Esophagus muscularis mucosa (tissue), 4 donors: ENCODE measurements at places on chromosomes 2 and 18. TPM values are rescaled to one million over a fixed set of nuclear protein-coding genes. Genes with fewer than 3 reads are reported as not detected.

Gene C1QL2
- total RNA-seq = not detected

Gene CCBE1
- 2.9 TPM for total RNA-seq

Gene PPP3R1
- 28.0 TPM for total RNA-seq

Gene DSG4
- not detected for total RNA-seq

Gene IHH
- not detected for total RNA-seq

Gene SOS1
- total RNA-seq = 48.6 TPM

Gene CRYGC
- not detected for total RNA-seq

Gene POTEJ
- total RNA-seq = not detected

Gene DYNAP
- not detected for total RNA-seq

Gene SNRPD1
- 8.8 TPM for total RNA-seq

Gene ALPG
- total RNA-seq = not detected

- no peak overlapping the region for H3K27ac ChIP-seq
- H3K36me3 ChIP-seq = no peaks in the 10 kb centered on the region
- H3K4me1 ChIP-seq = peaks cover 4% of the 10 kb centered on the region
- H3K27me3 ChIP-seq = no peaks in the 10 kb centered on the region
- no peak for DNase-seq
These were observed 6.5 kb downstream of the SLC66A3 start for GRCh38 chr2:11161747-11162146.

DNA sequence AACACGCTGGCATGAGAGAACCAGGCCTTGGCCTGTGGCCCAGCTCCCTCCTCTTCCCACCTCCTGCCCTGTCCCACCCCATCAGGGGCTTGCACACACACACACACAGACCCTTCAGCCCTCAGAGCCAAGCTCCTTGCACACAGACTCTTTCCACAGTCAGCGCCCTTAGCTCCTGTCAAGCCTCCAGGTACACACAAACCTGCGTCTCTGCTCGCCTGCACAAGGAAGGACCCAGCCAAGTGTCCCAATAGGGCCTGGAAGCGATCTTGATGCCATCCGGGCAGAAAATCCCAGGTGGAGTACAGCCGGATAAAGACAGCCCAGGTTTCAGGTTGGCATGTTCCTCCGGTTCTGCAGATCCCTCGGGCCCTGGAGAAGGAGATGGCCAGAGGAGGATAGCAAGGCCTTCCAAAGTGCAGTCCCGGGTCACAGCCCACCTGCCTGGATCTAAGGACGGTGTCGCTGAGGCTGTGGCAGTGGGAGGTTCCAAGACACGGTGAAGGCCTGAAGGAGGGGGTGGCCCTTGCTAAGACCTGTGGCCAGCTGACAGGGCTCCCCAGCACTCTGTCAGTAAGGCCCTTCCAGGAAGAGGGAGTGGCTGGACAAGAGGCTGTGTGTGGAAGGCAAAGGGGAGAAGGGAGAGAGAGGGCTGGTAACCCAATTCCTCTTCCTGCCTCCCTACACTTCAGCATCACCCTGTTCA lies 18.5 kb upstream of the STEAP3 start:
- no peak for DNase-seq
- H3K4me3 ChIP-seq = no peak overlapping the region
- H3K27ac ChIP-seq = no peak overlapping the region
- H3K36me3 ChIP-seq = no peaks in the 10 kb centered on the region
- H3K4me1 ChIP-seq = no peaks in the 10 kb centered on the region

GRCh38 chr2:51918113-51918512 lies 886.2 kb upstream of the NRXN1 start:
- no peaks in the 10 kb centered on the region for H3K4me1 ChIP-seq
- no peak for DNase-seq
- H3K27ac ChIP-seq = no peak overlapping the region
- H3K4me3 ChIP-seq = no peak overlapping the region
- H3K36me3 ChIP-seq = no peaks in the 10 kb centered on the region

DNA sequence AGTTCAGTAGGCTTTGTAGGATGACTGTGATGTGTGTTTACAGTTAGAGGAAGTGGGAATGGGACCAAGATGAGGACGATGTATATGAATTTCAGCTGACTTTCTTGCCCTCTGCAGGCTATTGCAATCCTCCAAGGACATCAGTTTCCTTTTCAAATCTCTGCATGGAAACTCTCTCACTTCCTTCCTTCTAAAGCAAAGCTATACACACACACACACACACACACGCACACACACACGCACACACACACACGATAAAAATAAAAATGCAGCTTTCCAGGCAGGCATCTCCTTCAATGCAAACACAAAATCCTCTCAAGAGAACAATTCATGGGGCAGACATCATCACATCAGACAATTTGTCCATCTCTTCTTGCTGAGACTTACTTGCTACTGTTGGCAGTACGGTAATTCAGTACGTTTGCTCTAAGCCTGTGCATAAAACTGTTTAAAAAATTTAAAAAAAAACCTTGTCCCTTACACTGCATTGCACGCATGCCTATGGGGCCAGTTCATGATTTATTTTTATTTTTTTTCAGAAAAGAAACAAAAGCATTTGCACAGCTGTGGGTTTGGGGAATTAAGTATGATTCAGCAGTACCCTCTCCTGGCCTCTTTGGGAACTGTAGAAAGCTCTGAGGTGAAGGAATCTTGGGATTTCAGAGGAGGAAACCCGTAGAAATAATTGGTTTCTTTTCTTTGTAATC lies 27.1 kb upstream of the ICOS start:
- DNase-seq = no peak
- H3K4me3 ChIP-seq = peak overlapping the region; percentile 26
- H3K36me3 ChIP-seq = no peaks in the 10 kb centered on the region
- H3K27me3 ChIP-seq = no peaks in the 10 kb centered on the region

DNA sequence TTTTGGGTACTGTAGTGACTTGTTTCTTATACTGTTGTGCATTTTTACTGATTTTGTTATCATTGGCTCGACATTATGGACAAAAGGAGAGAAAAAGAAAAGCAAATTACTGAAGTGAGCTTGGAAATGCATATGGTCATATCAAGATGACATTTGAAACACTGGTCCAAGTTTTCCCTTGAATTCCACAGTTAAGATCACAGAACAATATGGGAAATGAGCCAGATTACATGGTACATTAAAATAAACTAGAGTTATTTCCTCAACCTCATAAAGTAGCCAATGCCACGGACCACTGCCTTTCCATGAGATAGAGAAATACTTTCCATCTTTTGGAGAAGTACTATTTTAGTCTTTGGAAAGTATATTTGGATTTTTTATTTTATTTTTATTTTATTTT lies 62.0 kb upstream of the SGPP2 start:
- no peak overlapping the region for H3K27ac ChIP-seq
- H3K4me3 ChIP-seq = no peak overlapping the region
- no peak for DNase-seq
- no peaks in the 10 kb centered on the region for H3K4me1 ChIP-seq
- H3K27me3 ChIP-seq = no peaks in the 10 kb centered on the region
- H3K36me3 ChIP-seq = no peaks in the 10 kb centered on the region

GRCh38 chr2:205769879-205770278 lies 87.6 kb downstream of the NRP2 start:
- peaks cover 20% of the 10 kb centered on the region for H3K36me3 ChIP-seq
- H3K4me3 ChIP-seq = no peak overlapping the region

- H3K4me3 ChIP-seq = no peak overlapping the region
- no peak overlapping the region for H3K27ac ChIP-seq
- peak; percentile 75 for DNase-seq
- H3K27me3 ChIP-seq = no peaks in the 10 kb centered on the region
These were observed 223.2 kb upstream of the COPS8 start for GRCh38 chr2:236862526-236862925.

DNA sequence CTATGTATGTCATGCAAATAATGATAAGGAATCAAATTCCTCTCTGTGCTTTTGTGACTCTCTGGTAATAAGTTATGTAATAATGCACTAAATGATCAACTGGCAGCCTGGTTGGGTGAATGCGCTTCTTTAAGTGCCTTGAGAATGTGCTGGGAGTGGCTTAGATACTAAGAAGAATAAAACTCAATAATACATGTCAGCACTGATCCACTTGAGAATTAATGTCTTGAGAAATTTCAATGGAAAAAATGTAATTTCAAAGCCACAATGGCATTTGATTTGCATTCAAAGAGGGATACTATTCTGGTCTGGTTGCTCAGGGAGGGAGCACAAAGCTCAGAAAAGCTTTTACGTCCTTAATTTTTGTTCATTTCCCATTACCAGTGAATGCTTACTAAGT lies 137.7 kb upstream of the MMADHC start:
- H3K27me3 ChIP-seq = no peaks in the 10 kb centered on the region
- H3K27ac ChIP-seq = no peak overlapping the region
- peaks cover 9% of the 10 kb centered on the region for H3K4me1 ChIP-seq

GRCh38 chr2:17979707-17980106 lies 101.2 kb downstream of the KCNS3 start:
- no peak overlapping the region for H3K4me3 ChIP-seq
- no peaks in the 10 kb centered on the region for H3K27me3 ChIP-seq

- H3K27ac ChIP-seq = no peak overlapping the region
- H3K27me3 ChIP-seq = no peaks in the 10 kb centered on the region
- H3K4me3 ChIP-seq = no peak overlapping the region
- DNase-seq = no peak
These were observed 31.9 kb downstream of the DAW1 start for GRCh38 chr2:227903381-227903780.

GRCh38 chr2:176471949-176472348 lies 202.7 kb downstream of the MTX2 start:
- DNase-seq = no peak
- no peak overlapping the region for H3K27ac ChIP-seq
- H3K4me1 ChIP-seq = peaks cover 5% of the 10 kb centered on the region
- no peak overlapping the region for H3K4me3 ChIP-seq
- H3K27me3 ChIP-seq = no peaks in the 10 kb centered on the region

DNA sequence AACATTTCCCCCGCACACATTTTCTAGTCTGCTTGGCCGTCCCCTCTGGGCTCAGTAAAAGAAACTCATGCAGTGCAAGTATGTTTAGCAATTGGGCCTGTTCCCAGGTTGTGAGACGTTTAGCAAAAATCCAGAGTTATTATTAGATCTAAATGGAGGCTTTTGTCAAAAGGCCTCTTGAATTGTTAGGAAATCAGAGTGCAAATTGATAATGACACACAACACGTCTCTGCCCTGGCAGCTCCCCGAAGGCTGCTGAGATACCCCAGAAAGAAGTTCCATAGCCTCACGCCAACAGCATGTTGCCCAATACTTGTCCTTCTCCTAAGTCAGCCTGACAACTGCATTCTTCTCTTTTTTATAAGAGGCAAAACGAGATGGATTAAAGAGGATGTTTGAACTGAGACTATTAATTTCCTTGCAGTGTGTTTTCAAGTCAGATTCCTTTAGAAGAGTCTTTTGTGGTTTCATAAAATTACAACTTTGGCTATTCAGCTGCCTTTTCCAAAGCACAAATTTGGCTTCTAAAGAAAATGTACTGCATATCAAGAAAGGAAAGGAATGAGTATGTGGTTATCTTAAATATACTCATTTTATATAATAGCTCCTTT lies 202.2 kb downstream of the TRIB2 start:
- no peaks in the 10 kb centered on the region for H3K36me3 ChIP-seq

DNA sequence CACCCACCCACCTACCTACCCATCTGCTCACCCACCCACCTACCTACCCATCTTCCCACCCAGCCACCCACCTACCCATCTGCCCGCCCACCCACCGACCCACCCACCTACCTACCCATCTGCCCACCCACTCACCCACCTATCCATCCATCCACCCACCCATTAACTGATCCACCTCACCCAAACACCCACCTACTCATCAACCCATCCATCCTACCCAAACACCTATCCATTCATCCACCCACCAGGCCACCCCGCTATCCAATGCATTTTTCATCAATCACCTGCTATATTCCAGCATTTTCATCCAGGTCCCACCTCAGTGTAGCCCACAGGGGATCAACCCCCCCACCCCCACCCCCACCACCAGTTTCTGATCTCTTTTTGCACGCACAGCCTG lies 121.8 kb downstream of the GLI2 start:
- H3K27me3 ChIP-seq = no peaks in the 10 kb centered on the region
- no peak for DNase-seq
- peaks cover 18% of the 10 kb centered on the region for H3K4me1 ChIP-seq
- no peaks in the 10 kb centered on the region for H3K36me3 ChIP-seq
- no peak overlapping the region for H3K4me3 ChIP-seq

GRCh38 chr2:120094795-120095194 lies 81.9 kb downstream of the EPB41L5 start:
- no peaks in the 10 kb centered on the region for H3K4me1 ChIP-seq
- DNase-seq = no peak
- H3K27me3 ChIP-seq = no peaks in the 10 kb centered on the region
- H3K27ac ChIP-seq = no peak overlapping the region
- H3K4me3 ChIP-seq = no peak overlapping the region

GRCh38 chr2:167289651-167290410 lies 401.6 kb downstream of the XIRP2 start:
- H3K4me3 ChIP-seq = no peak overlapping the region
- H3K4me1 ChIP-seq = peaks cover 19% of the 10 kb centered on the region
- peaks cover 31% of the 10 kb centered on the region for H3K27me3 ChIP-seq
- H3K27ac ChIP-seq = no peak overlapping the region
- H3K36me3 ChIP-seq = no peaks in the 10 kb centered on the region
- no peak for DNase-seq

DNA sequence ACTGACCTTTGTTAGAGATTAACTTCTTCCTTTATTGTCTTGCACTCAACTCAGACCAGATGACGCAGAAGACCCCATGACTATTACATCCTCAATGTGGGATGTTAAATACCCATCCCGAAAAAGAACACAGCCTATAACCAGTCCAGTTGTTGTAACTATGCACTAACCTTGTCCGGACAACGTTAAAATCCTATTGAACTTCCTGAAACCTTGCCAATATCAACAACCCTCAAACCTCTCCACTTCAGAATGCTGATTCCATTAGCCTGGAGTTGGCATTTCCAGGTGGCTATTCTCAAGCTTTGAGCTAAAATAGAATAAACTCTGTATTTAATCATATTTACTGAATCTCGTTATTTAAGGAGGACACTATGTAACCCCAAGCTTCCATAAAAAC lies 13.6 kb downstream of the NMS start:
- no peaks in the 10 kb centered on the region for H3K27me3 ChIP-seq
- no peaks in the 10 kb centered on the region for H3K36me3 ChIP-seq
- H3K27ac ChIP-seq = no peak overlapping the region
- H3K4me3 ChIP-seq = no peak overlapping the region
- no peak for DNase-seq
- H3K4me1 ChIP-seq = no peaks in the 10 kb centered on the region

DNA sequence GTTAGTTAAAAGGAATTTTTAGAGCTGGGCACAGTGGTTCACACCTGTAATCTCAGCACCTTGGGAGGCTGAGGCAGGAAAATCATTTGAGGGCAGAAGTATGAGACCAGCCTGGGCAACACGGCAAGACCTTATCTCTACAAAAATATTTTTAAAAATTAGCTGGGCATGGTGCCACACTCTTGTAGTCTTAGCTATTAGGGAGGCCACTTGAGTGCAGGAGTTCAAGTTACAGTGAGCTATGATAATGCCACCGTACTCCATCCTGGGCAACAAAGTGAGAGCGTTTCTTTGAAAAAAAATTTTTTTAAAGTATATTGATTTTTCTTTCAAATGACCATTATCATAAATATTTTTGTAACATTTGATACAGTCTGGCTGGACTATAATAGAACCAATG lies 93.6 kb upstream of the FAM117B start:
- no peaks in the 10 kb centered on the region for H3K27me3 ChIP-seq
- no peak overlapping the region for H3K4me3 ChIP-seq
- no peak overlapping the region for H3K27ac ChIP-seq
- no peak for DNase-seq
- H3K36me3 ChIP-seq = no peaks in the 10 kb centered on the region
